GM04504 (cell line): ENCODE measurements at places on chromosomes 7 and 10.

DNA sequence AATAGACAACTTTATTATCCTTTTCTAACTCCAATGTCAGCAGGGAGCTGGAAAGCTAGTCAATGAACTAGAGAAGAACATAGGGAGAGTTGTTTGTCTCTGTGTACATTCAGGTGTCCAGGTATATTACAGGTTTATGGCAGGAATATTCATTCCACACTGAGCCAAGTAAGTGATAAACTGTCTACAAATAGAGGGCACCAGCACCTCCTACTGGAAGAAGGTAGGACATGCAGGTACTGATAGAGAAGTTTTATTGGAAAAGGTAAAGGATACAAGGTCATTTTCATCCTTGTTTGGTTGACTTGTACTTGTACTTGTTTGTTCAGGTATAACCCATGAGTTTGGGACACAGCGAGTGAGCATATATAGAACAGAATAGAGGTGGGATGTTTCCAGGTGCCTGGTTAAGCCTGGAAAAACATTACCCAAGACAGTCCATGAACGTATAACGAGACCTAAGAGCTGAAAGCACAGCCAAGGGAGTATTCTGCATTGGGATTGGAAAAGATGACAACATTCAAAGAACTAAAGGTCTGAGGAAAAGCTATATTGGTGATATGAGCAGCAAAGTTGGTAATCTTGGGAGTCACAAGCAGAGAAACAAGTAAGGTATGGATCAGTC lies 61.4 kb upstream of the PPP1R3C start:
- DNase-seq = peak; percentile 20

DNA sequence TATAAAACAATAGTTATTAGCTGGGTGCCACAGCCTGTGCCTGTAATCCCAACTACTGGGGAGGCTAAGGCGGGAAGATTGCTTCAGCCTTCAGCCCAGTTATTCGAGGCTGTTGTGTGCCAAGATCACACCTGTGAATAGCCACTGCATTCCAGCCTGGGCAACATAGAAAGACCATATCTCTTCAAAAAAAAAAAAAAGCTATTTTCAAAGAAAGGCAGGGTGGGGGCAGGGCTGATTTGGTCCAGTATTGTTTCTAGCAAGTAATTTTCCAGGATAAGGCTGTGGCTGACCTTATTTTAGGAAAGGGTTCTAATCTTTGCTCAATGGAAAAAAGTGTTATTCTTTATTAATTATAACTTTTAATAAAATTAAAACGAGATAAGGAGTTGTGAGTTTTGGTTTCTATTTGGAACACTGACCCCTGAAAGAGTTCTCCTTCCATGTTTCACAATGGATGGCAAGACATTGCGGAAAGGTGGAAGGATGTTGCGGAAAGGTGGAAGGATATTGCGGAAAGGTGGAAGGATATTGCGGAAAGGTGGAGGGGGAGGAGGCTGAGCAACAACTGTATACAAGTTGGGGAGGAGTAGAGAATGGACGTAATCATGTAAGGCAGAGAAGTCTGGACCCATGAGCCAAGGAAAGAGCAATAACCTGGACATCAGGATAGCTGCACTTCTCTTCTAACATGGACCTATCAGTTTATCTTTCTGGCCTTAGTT lies 1.5 kb upstream of the C1GALT1 start:
- no peak for DNase-seq

DNA sequence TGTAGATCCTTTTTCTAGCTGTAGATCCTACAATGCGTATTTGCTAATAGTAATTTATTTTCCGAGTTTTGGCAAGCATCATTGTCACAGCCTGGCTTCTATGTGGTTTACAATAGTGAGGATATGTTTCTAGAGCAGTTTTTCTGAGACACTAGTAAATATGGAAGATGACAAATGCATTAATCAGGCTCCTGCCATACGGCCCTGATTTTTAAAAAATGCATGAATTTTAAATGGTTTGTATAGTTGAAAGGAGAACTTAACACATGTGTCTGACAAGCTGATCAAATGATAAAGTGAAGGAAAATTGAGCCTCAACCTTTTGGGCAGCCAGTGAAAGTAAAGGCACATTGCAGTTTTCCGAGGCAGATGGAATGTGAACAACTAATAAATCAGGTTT lies 354.1 kb downstream of the EXOC4 start:
- no peak for DNase-seq

DNA sequence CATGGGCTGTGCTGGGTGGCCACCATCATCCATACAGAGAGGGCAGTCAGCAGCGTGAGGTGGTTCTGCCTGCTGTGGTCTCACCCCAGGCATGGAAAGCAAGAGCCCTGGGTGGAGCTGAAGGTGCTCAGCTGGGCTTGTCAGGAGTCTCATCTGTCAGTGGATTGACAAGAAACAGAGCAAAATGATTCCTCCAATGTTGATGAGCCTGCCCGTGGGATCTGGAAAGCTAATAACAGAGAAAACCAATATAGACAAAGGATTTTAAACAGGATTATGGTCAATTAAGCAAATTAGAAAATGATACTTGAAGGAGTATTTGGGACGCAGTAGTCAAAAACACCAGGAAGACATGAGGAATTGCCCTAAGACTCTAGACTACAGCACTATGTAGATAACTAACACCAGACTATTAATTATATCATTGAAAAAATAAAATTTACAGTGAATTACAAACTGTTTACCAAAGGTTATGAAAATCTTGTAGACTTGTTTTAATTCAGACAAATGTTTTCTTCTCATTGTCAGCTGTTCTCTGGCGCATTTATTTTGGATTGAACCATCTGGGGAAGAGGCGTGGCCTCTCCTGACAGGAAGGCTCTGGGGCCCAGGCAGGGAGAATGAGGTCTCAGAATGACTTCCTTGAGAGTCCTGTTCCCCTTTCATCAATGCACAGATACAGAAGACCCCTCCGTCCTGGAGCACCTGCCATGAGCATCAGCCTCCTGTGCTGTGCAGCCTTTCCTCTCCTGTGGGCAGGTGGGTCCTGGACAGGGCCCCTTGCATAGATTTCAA lies 211.2 kb upstream of the PRSS58 start:
- no peak for DNase-seq

GRCh38 chr7:144036302-144036885 lies 12.4 kb upstream of the OR2A5 start:
- DNase-seq = no peak

DNA sequence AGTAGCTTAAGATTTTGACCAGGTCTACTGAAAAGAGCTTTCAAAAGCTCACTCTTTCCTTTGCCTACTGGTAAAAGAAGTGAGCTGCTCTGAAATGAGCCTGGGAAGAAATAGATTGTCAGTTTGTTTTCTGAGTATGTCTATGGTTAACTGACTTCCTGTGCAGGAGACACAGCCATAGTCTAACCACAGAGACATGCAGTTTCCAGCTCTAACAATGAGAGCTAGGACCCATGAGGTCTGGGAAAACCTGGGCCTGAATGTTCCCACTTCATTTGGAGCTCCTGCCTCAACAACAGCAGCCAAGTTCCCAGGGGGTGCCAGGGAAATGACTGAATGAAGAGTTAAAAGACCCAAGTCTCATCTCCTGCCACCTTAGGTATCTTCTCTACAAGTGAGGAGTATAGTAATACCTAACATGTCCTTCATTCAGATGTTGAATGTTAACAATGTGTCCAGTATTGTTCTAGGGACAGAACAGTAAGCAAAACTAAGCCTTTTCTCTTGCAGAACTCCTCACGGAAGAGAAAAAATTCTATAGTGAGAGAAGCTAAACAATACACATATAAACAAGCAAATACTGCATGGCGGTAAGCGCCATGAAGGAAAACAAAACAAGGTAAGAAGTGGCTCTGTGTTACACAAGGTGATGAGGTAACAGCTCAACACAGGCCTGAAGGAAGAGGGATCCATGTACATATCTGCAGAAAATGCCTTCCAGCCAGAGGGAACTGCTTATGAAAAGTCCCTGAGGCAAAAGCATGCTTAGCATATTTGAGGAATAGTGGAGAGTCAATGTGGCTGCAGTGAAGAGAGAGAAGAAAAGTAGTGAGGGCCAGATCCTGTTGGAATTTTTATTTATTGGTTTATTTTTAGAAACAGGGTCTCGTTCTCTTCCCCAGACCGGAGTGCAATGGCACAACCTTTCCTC lies 26.4 kb upstream of the ANKRD1 start:
- no peak for DNase-seq

DNA sequence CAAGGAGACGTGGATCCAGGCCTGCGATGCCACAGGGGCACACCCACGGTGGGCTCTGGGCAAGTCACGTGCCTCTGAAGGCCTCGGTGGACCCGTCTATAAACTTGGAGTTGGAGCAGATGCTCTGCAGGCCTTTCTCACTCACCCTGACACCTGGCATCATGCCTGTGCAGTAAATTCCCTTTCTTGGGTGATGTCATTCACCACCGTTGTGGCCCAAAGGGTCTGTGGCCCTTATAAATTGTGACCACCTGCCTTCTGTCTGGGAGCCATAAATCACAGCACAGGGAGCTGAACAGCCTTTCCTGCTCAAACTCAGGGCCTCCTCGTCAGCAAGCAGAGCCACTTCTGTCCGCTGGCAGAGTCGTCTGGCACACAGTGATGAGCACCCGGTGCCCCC lies 52.2 kb downstream of the GPAM start:
- no peak for DNase-seq

GRCh38 chr7:921581-922333 lies 32.7 kb downstream of the ADAP1 start:
- no peak for DNase-seq

- DNase-seq = no peak
Observed at GRCh38 chr7:95309951-95310350, 14.4 kb downstream of the PON1 start.

- no peak for DNase-seq
Observed at GRCh38 chr10:125661431-125661940, 21.5 kb downstream of the TEX36 start.

DNA sequence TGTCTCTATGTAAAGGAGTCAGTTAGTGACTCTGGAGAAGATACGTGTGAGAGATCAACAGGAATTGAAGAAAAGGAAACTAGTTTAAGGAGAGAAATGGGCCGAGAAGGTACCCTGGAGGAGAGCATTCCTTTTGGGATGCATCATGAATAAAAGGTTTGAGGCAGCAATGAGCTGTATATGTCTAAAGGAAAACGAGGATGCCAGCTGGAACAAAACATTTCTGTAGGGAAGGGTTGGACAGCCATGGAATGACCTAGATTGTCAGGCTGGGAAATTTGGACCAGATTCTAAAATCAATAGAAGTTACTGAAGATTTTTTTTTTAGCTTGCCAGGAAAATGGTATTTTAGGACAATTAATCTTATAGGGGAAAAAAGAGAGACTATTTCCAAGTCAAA lies 17.2 kb upstream of the MPP7 start:
- no peak for DNase-seq

DNA sequence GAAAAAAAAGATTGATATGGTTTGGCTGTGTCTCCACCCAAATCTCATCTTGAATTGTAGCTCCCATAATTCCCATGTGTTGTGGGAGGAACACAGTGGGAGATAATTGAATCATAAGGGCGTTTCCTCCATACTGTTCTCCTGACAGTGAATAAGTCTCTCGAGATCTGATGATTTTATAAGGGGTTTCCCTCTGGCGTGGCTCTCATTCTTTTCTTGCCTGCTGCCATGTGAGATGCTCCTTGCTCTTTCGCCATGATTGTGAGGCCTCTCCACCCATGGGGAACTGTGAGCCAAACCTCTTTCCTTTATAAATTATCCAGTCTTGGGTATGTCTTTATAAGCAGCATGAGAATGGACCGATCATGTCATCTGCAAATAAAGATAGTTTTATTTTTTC lies 29.4 kb upstream of the MAP3K8 start:
- DNase-seq = no peak

GRCh38 chr10:125062914-125063230 lies 97.5 kb downstream of the CTBP2 start:
- DNase-seq = no peak

DNA sequence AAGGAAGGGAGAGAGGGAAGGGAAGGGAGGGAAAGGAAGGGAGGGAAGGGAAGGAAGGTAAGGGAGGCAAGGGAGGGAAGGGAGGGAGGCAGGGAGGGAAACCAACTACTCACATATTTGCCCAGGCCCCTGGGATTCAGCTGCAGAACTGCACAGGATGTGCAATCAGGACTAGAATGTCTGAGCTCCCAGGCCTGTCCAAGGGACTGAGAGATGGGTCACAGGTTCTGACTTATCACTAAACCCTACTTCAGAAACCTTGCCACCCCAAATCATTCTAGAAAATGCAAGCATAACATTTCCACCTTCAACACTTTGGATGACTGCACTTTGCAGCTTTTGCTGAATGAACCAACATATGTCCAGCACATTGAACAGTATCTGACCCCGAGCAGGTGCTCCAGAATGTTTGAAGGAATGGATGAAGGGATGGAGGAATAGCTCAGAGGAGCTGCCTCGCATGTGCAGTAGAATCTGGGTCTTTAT lies 245.3 kb downstream of the KCNMA1 start:
- DNase-seq = no peak

GRCh38 chr7:77550586-77550985 lies 13.5 kb downstream of the PTPN12 start:
- peak; percentile 80 for DNase-seq
